ENCODE measurements at places on chromosomes 6 and 20.

GRCh38 chr6:17460862-17461261 is 67.5 kb downstream of the CAP2 start:
- DNase-seq, result no peak

DNA sequence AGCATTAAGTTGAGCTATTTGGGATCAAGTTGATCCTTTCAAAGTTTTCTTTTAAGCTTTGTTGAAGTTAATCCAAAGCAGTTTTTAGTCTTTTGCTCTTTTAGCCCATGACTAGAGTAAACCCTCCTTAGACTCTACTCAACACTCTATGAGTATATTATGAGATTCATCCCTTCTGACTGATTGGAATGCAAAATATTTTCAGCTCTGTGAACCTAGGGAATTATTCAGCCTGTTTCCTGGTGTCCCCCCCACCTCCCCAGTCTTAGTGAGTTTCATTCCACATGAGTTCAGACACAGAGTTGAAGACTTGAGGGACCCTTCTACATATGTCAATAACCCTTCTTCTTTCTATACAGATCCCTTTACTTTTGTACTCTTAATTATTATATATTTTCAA is 413.7 kb downstream of the RFPL4B start:
- no peak for DNase-seq

GRCh38 chr20:47062226-47062890 is 167.7 kb downstream of the EYA2 start:
- no peak for DNase-seq

- no peak for DNase-seq
Observed at GRCh38 chr6:167122041-167122826, 662 bp upstream of the CCR6 start.
